Gastrocnemius medialis (tissue), 4 donors: ENCODE measurements at places on chromosomes 13 and 19. TPM values are rescaled to one million over a fixed set of nuclear protein-coding genes. Genes with fewer than 3 reads are reported as not detected.

IL4I1 gene
- total RNA-seq: 0.15 TPM

PLPP2 gene
- 1.2 TPM for total RNA-seq

PIK3R2 gene
- total RNA-seq: 11.9 TPM

SHANK1 gene
- total RNA-seq: not detected

CTXN1 gene
- total RNA-seq: not detected

NR2F6 gene
- 78.9 TPM for total RNA-seq

IGFL2 gene
- total RNA-seq: not detected

SGCG gene
- total RNA-seq: 36.9 TPM

HIF3A gene
- 15.9 TPM for total RNA-seq

PDX1 gene
- not detected for total RNA-seq

TMEM238 gene
- total RNA-seq: 1.3 TPM
